ENCODE measurements at places on chromosomes 1 and 21.

GRCh38 chr1:8863794-8864233 is 14.7 kb downstream of the ENO1 start:
- no peak for DNase-seq

GRCh38 chr21:40215941-40216340 is 348.7 kb downstream of the PCP4 start:
- no peak for DNase-seq

- DNase-seq, result no peak
These were observed 1.2 kb upstream of the CD1D start for GRCh38 chr1:158179301-158180041.

DNA sequence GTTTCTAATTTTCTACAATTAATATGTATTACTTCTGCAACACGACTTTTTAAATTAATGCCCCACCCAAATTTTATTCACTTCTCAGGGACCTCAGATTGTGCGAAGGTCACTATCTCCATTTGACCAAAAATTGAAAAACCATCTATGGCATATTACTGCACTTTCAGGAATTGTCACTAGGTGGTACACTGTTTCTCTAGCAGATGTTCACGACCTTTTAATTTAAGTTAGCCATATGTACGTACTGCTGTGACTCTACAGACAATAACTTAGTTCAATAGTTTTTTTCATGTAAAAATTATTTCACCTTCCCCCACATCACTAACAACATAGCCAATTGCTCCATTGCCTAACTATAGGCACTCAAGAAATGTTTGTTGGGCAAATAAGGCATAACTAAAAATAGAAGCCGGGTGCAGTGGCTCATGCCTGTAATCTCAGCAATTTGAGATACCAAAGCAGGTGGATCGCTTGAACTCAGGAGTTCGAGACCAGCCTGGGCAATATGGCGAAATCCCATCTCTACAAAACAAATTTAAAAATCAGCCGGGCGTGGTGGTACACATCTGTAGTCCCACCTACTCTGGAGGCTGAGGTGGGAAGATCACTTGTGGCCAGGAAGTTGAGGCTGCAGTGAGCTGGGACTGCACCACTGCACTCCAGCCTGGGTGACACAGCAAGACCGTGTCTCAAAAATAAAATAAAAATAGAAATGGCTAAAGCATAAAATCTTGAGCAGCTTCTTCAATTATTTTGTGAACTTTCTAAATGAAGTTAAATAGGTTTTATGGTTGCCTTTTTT is 75.7 kb upstream of the PKN2 start:
- no peak for DNase-seq

DNA sequence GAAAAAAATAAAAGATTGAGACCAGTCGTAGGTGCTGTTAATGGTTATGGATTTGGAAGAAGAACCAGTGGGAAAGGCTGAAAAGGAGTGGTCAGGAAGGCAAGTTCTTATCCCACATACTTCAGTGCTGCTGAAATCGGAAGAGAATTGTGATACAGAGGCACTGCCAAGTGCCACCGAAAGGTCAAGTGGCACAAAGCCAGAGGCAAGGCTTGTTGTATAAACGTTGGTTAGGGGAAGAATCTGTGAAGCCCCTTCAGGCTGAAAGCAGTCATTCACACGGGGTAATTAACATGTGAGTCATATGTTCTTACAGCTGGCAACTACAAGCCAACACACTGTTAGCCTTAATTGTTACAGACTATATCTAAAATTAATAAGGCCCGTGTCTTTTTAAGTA is 48.8 kb downstream of the ZBTB40 start:
- DNase-seq, result no peak

- no peak for DNase-seq
These were observed 41.8 kb downstream of the S100B start for GRCh38 chr21:46562964-46563607.

GRCh38 chr1:37533317-37534093 is 18.9 kb upstream of the MEAF6 start:
- no peak for DNase-seq

DNA sequence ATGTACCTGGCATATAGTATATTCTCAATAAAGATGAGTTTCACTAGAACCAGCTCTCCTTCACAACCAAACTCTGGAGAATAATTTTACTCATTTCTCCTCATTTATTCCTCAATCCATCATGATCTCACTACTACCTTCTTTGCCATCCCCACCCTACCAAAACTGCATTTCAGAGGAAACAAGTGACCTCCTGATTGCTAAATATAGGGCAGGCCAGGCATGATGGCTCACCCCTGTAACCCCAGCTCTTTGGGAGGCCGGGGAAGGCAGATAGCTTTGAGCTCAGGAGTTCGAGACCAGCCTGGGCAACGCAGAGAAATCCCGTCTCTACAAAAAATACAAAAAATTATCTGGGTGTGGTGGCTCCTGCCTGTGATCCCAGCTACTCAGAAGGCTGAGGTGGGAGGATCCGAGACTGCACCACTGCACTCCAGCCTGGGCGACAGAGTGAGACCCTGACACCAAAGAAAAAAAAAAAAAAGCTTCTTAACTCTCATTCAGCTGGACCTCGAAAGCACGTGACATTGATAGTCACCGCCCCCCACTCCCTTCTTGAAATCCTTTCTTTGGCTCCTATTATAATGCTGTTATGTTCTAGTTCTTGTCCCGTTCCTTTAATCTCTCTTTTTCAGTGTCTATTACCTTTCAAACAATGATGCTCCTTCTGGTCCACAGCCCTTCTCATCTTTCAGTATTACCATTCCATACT is 2.1 kb downstream of the TESK2 start:
- DNase-seq, result no peak

DNA sequence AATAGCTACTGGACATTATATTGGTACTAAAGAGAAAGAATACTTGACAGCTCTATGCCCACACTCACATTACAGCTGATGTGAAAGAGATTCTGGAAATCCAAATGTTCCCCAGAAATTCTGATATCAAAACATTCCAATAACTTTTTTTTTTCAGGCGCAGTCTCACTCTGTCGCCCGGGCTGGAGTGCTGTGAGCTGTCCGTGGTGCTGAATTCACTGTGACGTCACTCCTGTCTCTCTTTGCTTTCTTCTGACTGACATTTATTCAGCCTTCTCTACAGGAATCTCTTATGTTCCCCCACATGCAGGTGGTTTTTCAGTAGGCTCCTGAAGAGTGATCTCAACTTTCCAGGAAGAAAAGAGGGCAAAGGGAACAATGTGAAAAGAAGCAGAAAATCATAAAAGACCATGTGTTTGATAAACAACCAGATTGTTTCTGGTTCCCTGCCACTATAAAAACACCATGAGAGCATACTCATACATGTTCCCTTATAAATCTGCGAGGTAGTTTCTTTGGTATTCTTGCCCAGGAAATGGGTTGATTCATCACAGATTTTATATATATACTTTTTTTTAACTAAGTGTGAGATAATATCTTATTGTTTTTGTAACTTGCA is 6.2 kb downstream of the S100A7A start:
- peak; percentile 18 for DNase-seq

DNA sequence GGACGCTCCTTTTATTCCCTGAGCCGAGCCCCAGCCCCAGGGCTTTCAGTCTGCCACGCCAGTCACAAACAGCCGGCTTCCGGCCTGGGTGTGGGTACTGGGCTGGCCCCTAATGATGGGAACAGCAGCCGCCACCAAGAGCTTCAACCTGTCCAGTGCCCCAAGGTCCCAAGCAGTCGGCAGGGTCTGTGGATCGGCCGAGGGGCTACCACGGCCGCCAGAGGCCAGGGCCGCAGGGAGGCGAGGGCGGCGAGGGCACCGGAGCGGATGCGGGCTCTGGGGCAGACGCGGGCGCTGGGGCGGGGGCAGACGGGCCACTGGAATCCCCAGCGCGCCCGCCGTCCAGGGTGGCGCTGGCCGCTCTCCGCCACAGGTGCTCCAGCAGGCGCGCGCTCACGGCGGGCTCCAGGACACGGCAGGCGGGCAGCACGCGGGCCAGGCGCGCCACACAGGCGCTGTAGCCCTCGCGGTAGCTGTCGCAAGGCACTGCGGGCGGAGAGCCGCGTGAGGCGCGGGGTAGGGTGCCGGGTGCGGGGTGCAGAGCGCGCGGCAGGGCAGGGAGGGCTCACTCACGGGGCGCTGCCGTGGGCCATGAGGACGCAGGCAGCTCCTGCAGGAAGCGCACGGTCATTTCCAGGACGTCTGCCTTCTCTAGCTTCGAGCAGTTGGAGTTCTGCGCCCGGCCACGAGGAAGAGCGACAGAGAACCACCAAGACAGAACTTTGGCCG is 887 bp downstream of the HES2 start:
- DNase-seq, result no peak

GRCh38 chr1:227102056-227102455 is 162.0 kb downstream of the COQ8A start:
- DNase-seq, result no peak

- DNase-seq, result no peak
These were observed 25.6 kb upstream of the VAV3 start for GRCh38 chr1:107990606-107991005.

All from non-pigmented ciliary epithelial cell (primary cell).